ENCODE measurements at places on chromosomes 1 and 21.

DNA sequence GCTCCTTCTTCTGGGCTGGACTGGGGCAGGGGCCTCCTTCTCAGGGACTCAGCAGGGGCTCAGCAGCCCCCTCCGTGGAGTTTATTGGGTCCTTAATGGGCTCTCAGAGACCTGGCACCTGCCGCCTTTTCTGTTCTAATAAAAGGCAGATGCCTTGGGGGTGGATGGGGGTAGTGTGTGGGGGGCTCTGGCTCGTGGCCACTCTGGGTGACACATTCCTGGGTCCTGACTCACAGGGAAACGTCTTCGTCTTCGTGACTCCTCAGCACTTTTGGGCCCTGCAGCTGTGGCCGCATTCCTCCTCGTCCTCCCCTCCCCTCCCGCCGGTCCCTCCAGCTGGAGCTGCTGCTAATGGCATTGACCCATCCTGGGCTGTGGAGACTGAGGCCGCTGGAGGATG is 107.8 kb upstream of the WNT4 start:
- DNase-seq, result no peak

DNA sequence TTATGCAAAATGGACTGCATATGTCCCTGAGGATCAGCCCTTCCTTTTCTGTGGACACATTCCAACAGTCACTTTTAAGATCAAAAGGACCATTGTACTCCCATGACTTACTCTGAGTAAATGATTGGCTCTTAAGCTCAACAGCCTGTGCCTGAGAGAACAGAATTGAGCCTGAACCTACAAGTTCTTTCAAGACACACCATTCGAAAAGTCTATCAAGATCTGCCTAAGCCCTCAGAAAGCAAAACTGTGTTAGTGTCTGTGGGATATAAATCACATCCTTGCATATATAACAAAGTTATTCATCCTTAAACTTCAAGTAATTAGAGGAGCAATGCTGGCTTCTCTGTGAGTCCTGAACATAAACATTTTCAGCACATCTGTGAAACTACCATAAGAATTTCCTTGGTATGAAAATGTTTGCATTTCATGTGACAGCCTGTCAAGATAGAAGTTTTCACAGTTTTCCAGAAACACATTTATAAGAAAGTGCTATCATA is 41.6 kb downstream of the PCNX2 start:
- DNase-seq, result no peak

- DNase-seq, result no peak
Observed at GRCh38 chr1:16173447-16174260, 17.8 kb upstream of the EPHA2 start.

GRCh38 chr1:41895552-41895951 is 23.2 kb downstream of the HIVEP3 start:
- no peak for DNase-seq

DNA sequence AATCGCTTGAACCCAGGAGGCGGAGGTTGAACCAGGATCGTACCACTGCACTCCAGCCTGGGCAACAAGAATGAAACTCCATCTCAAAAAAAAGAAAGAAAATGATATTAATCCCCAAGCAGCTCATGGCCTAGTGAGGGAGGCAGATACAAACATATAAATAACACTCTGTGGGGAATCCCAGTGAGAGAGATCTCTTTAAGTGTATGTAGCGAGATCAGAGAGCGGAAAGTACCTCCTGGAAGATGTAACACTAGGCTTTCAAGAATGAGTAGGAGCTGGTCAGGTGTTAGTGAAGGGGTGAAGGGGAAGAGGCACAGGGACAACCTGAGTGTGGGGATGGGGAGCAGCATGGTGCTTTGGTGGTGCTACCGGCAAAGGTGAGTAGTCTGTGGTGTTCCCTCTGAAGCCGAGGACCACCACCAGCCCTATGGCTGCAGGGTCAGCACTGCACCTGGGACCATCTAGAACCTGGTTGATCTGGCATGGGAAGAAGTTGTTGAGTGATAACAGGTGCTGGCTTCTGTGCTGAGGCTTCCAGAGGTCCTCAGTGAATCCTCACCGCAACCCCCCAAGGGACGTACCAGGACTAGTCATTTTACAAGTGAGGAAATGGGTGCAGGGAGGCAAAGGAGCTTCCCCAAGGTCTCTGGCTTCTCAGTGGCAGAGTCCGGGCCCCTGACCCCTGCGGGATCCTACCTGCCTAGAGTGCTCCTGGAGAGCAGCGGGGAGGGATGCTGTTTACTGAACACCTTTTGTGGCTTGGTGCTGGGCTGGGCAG is 367.6 kb upstream of the VAMP3 start:
- no peak for DNase-seq

- no peak for DNase-seq
Observed at GRCh38 chr1:50268049-50268448, 155.2 kb downstream of the DMRTA2 start.

GRCh38 chr1:243455760-243456651 is 200.2 kb downstream of the SDCCAG8 start:
- DNase-seq, result no peak

DNA sequence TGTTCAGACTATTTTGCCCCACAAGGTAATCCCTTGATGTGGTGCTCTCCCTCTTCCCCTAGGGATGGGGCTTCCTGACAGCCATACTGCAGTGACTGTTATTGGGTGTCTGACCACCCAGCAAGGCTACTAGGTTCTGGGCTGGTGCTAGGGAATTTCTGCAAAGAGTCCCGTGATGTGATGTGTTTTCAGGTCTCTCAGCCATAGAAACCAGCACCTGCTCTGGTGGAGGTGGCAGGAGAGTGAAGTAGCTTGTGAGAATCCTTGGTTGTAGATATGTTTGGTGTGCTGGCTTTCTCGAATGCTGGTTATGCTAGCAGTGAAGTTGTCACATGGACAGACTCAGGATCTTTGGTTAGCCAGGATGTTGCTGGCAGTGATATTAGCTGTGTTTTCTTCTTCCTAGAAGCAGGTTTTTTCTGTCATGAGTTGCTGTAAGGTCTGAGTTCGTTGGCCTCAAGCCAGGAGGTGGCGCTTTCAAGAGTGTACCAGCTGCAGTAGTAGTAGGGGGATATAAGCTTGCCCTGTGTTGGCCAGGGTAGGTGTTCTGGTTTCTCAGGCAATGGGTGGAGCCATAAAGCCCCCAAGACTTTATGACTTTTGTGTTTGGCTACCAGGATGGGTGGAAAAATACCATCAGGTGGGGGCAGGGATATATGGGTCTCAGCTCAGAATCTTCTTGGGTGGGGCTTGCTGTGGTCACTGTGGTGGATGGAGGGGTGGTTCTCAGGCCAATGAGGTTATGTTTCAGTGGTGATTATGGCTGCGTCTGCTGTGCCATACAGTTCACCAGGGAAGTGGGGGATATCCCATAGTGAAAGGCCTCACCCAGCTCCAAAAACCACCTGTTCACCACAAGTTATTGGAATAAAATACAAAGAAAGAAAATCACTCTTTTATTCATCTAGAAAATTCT is 1112.3 kb downstream of the KCNT2 start:
- no peak for DNase-seq

DNA sequence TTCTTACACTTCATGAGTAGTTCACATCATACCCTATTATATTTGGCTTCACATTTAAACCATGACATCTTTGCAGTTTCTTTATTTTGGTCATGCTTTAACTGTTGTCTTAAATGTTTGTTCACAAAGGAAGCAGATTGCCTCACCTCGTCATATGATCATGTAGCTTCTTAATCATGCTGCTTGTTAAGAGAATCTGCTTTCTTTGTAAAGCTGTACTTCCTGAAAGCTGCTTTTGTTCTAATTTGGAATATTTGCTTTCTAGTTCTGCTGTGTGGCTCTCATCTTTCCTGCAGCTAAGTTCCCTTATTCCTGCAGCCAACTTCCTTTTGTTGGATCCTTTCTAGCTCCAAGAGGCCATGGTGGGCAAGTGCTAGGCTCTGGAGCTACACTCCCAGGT is 62.9 kb upstream of the SIM2 start:
- DNase-seq, result no peak

DNA sequence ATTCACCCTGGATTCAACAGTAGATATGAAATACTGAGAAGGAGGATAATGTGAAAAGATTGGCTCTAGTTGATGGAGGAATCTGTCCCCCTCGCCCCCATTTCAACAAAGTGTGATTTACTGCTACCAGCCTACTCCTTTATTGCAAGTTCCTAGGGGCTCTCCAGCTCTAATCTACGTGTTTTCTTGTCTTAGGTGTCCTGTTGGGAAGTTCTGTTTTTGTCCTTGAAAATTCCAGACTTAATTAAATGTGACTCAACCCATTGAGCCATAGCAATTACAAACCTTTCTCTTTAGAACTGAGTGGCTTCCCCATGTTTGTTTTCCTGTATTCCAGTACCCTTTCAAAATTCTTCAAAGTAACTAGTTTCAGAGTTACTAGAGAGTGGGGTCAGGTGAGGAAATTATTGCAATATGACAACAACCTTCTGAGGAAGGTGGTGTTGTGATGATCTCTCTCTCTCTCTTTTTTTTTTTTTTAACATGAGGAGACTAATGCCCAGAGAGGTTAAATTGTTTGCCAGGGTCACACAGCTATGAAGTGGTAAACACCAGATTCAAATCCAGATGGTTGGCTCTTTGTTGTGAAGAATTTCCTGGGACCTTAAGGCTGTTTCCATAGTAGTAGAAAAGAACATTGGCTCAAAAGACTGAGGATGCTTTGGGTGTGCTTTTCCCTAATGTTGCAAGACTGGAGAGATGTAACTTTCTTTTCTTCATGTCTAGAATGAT is 3.5 kb downstream of the RGL1 start:
- no peak for DNase-seq

DNA sequence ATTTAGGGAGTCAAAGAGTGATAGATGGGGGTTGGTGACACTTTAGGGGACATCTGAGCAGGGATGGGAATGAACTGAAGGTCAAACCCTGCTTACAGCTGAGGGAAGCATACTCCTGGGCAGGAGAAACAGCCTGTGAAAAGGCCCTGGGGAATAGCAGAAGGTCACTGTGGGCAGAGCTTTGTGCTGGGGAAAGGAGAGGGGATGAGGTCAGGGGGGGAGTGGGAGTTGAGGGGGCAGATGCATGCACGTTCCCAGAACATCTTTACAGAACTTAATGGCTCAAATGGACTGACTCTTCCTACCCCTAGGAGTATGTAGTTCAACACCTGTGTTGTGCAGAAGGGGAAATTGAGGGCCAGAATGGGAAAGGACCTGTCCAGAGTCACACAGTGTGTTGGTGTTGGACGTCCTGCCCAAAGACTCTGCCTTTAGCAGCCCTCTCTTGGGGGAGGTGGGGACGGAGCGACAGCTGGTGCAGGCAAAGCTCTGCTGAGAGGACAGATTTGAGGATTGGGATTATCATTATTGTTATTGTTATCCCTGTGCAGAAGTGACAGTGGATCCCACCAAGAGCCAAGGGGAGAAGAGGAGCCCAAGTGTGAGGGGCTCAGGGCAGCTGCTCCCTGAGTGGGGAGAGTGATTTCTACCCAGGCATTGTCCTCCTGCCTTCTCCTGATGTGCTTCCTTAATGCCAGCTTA is 116.5 kb downstream of the PTPRU start:
- no peak for DNase-seq

DNA sequence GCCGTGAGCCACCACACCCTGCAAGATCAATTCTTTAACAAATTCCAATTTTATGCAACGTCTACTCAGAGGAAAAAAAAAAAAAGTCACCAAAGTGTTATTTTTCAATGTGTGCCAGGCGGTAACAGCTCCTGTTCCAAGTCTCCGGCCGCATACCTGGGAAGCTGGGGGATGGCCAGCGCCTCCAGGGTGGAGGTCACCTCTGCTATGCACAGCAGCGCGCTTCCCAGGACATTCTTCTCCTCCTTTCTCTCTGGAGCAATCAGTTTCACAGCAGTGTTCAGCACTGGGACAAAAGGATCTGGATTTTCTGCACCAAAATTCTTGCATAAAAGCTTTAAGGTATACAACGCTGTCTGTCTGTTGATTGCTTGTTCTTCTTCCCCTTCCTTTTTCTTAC is 34.3 kb downstream of the LGALS8 start:
- DNase-seq, result no peak
